NCI-H446 (cell line): ENCODE measurements at places on chromosomes 1 and 21.

GRCh38 chr1:144101397-144102045 lies 129.7 kb upstream of the FAM72C start:
- no peak for DNase-seq

DNA sequence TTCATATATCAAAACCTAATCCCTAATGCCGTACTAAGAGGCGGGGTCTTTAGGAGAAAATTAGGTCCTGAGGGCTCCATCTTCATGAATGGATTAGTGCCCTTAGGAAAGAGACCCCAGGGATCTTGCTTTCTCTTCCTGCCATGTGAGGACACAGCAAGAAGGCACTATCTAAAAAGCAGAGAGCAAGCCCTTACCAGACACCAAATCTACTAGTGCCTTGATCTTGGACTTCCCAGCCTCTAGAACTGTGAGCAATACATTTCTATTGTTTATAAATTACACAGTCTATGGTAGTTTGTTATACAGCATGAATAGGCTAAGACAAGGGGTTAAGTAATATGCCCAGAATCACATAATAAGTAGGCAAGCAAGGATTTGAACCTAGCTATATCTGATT lies 42.9 kb downstream of the STYXL2 start:
- no peak for DNase-seq

DNA sequence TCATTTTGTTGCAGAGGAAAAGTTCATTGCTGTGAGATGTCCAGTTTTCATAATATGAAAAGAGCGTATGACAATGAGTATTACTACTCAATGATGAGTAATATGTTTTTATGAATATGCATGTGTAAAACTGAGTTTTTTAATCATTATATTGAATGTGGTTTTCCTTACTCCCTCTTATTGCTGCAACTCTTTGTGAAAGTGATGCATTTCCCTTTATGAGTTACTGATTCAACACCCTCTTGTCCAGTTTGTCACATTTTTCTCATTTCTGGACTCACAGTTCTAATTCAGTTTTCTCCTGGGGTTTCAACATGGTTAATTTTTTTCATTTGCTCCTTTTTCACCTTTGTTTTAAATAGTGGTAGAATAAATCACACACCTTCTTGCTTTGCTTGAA lies 35.2 kb upstream of the KCNJ15 start:
- no peak for DNase-seq

- no peak for DNase-seq
Observed at GRCh38 chr1:109521002-109521951, 11.8 kb upstream of the AMIGO1 start.

GRCh38 chr1:187759825-187760333 lies 931.1 kb downstream of the PLA2G4A start:
- no peak for DNase-seq

- DNase-seq: no peak
Observed at GRCh38 chr1:7580923-7581753, 190.0 kb upstream of the VAMP3 start.

DNA sequence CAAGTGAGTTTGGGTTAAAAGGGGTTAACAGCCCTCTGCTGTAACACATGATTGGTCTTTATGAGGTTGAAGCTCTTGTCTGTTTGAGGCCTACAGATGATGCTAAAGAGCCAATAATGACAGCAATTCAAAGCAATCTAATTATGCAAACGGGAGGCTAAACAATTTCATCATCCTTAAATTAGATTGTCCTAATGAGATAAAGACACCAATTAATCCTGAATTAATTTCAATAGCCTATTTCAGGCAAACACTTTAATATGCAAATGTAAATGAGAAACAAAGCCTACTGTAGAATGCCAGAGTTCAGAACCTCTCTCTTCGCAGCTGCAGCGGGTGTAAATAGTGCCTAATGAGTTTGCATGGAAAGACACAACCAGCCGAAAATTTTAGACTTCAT lies 504.7 kb upstream of the PBX1 start:
- DNase-seq: no peak

DNA sequence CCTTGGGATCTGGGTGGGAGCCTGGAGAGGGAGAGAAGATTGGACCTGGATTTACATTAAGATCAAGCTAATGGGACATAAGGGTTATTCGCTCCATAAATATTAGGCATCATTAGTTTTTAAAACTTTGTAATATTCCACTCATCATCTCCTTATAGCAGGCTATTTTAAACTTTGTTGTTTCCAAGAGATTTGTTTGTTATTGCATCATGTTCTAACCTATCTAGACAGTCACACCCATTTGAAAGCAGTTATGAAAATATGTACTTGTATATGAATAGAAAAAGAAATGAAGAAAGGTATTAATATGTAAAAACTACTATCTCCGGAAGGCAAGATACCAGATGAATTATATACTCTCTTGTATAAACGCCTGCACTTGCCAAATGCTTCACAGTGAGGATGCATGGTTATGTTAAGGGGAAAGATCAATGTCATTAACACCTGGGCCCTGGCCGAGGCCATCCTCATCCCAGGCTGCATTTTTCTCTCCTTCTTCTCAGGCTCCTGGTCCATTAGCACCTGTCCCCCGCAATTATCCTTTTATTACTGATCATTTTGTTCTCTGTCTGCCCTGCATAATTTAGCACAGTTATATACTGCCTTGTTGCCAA lies 468.2 kb downstream of the MATN1 start:
- DNase-seq: no peak

DNA sequence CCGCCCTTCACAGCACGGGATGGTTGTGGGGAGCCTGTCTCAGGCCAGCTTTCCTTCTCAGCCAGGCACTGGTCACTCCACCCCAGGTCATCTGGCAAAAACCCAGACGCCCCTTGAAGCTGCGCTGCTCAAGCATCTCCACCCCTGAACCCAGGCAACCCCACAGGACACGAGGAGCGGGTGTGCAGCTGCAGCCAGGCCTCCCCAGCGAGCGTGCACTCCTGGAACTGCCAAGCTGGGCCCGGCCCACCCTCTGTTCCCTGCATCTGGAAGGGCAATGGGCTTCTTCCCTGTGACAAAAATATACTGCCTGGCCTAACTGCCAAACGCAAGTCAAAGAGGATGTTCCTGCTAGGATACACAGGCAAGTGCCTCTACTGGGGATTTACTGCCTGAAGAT lies 39.7 kb downstream of the SLC66A1 start:
- DNase-seq: no peak

- DNase-seq: no peak
Observed at GRCh38 chr1:53598966-53599365, 139.8 kb downstream of the DMRTB1 start.

DNA sequence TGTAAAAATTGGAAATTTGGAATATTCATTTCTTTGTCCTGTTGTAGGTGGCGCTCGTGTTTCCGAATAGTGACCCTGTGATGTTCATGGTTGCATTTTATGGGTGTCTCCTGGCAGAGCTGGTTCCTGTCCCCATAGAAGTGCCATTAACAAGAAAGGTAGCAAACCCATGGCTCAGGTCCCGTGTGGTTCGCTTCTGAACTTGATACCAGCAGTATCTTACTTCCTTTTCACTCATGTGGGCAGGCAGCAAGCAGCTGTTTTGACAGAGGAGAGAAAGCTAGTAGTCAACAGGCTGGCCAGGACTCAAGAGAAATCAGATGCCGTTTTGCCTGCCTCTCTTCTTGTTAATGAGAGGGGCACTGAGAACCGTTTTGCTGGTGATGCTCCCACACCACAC lies 72.8 kb downstream of the S100B start:
- DNase-seq: no peak

- no peak for DNase-seq
Observed at GRCh38 chr1:109786531-109787021, 22.9 kb upstream of the EPS8L3 start.

DNA sequence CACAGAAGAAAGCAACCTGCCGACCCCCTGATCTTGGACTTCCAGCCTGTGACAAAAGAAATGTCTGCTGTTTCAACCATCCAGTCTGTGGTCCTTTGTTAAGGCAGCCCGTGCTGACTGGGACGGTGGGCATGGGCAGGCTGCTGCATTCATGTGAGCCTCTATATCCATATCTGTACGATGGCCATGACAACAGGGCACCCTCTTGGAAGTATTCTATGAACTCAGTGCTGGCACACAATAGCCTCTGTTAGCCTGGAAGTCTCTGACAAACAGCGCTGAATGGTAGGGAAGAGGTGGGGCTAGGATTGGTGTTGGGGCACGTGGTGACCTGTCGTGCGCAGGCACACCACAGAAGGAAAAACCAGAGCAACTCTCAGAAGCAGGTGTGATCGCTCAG lies 30.4 kb downstream of the SPATA21 start:
- no peak for DNase-seq
